ENCODE measurements at places on chromosomes 1 and 21.

- no peak for DNase-seq
Measured at GRCh38 chr1:193539731-193540459, 353.5 kb upstream of the B3GALT2 start.

DNA sequence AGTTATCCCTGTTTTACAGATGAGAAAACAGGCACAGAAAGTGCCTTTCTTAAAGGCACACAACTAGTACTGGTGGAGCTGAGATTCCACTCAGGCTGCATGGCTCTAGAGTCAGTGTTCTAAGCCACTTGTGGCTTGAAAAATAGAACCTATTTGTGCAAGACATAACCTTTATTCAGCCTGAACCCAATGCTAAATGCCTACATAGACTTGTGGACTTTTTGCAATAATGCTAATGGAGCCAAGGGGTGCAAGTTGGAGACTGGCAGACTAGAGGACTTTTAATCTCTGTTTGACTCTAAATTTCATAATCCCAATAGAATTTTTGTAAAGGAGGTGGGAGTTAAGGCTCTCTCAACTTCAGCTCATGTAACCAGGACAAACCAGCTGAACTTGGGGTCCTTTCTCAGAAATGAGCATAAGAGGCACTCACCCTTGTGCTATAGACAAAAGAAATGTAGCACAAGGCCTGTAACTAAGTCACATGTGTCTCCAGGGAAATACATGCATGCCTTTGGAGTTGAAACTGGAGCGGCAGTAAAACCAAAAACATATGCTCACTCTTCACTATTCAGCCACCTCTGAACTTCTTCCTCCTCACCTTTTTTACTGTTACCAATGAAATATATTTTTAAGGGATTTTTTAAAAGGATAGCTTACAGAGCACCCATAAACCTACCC is 43.0 kb upstream of the AK4 start:
- no peak for DNase-seq

DNA sequence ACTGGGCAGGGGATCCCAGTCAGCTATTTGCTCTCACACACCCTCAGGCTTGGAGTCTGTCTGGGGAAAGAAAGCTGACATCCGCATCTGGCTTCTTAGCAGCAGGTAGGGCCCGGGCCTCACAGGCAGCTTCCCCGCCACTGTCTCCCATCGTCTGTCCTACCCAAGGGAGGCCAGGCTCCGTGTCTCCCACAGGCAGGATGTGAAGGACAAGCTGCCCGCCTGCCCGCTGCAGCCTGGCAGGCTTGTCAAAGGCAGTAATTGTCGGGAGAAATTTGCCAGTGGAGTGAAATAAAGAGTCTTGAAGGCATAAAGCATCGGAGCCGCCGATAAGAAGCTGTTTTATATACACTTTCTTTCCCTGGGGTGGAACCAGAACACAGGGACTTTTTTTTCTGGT is 44.0 kb upstream of the DISP3 start:
- no peak for DNase-seq

DNA sequence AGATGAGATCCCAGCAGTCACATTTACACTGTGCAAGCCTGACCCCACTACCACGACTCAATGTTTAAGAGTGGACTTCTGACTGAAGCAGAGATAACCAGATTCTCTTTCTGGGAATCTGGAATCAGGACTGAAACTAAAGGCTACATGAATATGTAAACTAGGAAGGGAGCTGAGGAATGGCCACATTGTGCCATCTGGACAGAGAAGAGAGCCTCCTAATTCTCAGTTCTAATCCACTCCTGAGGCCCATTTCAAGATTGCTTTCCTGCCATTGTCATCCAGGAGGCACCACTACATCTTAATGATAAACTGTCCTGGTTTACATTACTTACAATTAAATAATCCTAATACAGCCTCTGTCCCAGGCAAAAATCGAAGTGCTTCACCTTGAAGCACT is 6.5 kb downstream of the PAXBP1 start:
- no peak for DNase-seq

DNA sequence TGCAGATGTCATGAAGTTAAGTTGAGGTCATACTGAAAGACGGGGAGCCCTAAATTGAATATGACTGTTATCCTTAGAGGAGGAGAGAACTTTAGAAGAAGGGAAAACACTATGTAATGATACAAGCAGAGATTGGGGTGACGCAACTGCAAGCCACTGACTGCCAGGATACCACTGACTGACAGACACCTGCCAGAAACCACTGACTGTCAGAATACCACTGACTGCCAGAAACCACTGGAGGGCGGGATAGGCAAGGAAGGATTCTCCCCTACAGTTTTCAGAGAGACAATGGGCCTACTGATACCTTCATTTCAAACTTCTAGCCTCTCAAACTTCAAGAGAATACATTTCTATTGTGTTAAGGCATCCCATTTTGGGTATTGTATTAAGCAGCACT is 388.7 kb downstream of the USH2A start:
- no peak for DNase-seq

DNA sequence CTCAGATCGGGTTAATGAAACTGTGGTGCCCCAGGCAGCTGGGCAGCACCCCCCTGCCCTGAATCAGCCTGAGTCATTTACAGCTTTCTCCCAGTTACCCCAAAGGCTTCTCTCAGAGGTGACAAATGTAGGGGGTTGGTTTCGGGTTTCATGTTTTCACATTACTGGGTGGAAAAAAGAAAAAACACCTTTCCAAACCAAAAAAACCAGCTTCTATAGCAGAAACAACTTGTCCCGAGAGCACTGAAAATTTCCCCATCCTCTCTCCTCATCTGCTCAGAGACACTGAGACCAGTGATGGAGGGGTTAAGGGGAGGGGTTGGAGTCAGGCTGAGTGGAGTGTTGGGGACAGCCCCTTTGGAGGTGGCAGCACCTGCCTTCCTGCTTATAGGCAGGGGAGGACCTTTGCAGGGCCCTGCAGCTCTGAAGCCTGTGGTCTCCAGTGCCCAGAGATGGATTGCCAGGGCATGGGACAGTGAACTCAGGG is 15.6 kb downstream of the UTP11 start:
- peak; percentile 17 for DNase-seq

- DNase-seq = no peak
Measured at GRCh38 chr21:29215709-29216108, 83.0 kb upstream of the BACH1 start.

DNA sequence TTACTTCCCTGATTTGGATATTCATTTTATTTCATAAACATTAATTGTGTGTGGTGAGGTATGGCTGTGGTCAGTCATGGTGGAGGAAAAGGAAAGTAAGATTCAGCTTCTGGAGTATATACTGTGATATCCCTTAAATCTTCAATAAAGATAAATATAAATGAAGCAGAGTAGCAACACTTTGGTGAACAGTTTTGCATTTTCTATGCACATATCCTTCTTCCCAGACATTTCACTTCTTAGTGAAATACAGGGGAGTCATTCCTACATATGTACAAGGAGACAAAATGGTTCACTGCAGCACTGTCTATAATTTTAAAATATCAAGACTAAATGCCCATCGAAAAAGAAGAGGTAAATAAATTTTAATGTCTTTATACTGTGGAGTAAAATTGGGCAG is 61.3 kb downstream of the DISP1 start:
- DNase-seq = no peak

GRCh38 chr1:8155528-8156186 is 129.5 kb upstream of the ERRFI1 start:
- no peak for DNase-seq

DNA sequence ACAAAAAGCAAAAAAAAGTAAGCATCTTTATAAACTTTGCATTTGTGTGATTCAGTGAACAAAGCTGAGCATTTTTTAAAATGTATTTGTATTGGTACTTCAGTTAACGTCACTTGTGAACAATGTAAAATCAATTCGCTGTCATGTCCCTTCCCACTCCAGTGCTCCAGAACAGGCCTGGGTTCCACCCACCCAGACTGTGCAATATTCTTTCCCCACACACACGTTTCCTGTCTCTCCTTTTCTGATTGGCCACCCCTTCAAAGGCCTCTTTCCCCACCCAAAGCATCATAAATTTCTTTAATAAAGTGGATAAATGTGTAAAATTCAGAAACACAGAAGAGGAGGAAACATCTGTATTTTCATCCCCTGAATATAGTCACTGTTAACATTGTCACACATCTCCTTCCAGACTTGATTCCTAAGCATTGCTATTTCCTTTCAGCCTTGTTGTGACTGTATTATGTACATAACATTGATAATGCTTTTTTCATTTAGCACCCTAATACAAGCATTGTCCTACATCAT is 12.0 kb downstream of the CLEC20A start:
- no peak for DNase-seq

GRCh38 chr21:46435786-46436227 is 22.9 kb upstream of the DIP2A start:
- DNase-seq = no peak

DNA sequence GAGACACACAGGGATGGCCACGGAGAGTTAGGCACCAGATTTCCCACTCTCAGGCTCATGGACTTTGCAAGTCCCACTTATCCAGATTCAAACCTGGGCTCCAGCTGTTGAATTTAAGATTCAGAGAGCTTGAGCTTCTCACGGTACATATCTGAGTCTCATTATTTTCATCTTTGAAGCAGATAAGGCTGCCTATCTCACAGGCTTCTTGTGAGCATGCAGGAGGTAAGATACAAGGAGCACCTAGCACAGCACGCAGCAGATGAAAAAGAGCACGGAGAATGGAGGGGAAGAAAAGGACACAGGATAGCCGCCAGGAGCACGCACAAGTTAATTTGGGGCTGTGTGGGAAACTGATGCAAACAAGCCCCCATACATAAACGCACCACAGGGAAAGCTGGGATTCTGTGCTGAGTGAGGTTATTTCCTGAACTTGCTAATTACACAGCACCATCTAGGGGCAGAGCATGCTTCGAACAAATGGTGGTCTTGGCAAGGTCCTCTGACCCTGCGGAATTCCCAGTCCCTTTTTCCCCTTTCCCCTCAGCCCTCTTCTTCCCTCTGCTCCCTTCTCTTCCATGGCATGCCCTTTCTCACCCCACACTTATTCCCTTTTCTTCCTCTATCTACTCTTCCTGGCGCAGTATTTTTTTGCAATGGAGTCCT is 134.7 kb upstream of the VANGL1 start:
- DNase-seq = no peak

GRCh38 chr1:11422686-11423085 is 56.3 kb upstream of the DISP3 start:
- DNase-seq = no peak

DNA sequence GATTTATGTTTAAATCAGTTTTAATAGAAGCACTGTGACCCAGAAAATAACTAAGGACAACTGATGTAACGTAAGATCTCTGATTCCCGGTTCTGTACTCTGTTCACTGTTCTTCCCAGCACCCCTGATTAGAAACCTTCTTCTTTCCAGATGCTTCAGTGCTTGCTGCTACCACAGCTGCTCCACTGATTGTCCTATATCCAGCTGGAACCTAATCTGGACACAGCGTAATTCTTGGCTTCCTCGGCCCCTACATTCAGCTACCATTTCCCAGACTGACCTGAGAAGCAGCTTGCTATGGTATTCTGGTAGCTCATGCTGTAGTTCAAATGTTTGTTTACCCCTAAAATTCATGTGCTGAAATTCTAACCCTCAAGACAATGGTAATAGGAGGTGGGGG is 302.7 kb downstream of the GRIK1 start:
- DNase-seq = no peak

- DNase-seq = no peak
Measured at GRCh38 chr1:151516031-151516511, 4.9 kb downstream of the CGN start.

GRCh38 chr1:58845942-58846341 is 62.1 kb upstream of the JUN start:
- no peak for DNase-seq

GRCh38 chr1:206732508-206732907 is 38.1 kb upstream of the IL19 start:
- DNase-seq = no peak

- DNase-seq = no peak
Measured at GRCh38 chr1:31849653-31850052, 33.8 kb upstream of the SPOCD1 start.

DNA sequence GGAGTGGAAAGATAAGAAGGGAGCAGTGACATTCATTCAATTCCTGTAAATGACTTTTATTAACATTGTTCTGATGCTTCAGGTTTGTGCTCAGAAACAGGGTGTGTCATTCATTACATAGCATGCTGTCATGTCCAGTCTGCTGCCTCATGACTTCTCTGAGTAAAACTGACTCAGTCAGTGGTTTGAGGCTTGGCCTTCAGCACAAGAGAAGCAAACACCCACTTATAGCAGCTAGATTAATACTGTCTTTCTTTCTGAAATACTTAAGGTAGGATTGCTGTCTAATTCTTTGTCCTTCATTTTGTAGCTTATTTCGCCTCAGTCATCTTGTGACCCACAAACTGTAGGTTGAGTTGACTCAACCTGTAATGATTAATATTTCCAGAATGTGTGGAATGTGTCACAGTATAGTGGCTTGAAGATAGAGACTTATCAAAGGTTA is 32.9 kb downstream of the RASAL2 start:
- DNase-seq = no peak

- DNase-seq = no peak
Measured at GRCh38 chr1:8362701-8363101, 44.8 kb downstream of the SLC45A1 start.

Data from stimulated activated CD8-positive, alpha-beta memory T cell treated with anti-CD3 and anti-CD28 coated beads, Interleukin-7, amount 100 ng/mL, for 4 hours (primary cell).